NCI-H1694 treated with DMSO at 0.1 percent for 48 hours (cell line): ENCODE measurements at places on chromosomes 1 and 21.

GRCh38 chr1:229694053-229694693 lies 68.1 kb downstream of the URB2 start:
- peak; percentile 93 for DNase-seq

- no peak for DNase-seq
These were observed 66.9 kb upstream of the ATP1A1 start for GRCh38 chr1:116306102-116306501.

DNA sequence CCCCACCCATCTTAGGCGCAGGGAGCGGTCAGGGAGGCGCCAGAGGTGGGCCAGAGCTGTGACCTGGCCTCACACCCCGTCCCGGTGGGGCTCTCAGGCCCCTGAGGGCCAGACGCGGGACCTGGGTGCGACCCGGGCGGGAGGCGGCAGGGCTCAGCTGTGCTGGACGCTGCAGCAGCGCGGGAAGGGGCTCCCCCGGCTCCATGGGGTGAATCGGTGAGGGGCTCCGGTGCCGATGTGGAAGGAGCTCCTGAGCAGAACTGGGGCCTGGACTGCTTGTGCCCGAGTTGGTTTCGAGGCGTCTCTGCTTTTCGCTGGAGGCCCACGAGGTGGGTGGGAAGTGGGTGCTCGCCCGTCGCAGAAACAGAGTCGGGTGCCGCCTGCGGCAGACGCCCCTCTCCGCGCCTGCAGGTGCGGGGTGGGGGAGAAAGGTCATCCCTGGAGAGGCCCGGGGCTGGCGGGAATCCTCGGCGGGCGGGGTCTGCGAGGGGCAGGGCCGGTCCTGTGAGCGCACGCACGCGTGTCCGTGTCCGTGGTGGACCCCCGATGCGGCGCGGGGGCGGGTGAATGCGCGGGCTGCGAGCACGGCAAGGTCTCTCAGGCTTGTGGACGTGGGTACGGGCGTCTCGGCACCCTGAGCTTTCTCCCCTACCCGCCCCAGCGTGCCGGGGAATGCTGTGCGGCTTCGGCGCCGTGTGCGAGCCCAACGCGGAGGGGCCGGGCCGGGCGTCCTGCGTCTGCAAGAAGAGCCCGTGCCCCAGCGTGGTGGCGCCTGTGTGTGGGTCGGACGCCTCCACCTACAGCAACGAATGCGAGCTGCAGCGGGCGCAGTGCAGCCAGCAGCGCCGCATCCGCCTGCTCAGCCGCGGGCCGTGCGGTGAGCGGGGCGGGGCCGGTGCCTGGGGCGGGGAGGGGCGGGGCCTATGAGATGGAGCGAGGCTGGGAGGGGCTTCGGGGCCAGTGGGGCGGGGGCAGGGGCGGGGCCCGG lies 20.4 kb downstream of the AGRN start:
- peak; percentile 26 for DNase-seq

- no peak for DNase-seq
These were observed 2.6 kb upstream of the TDRD10 start for GRCh38 chr1:154499446-154499845.
